ENCODE measurements at places on chromosomes 16 and 17.
A peak's percentile ranks its signal among the peaks of the same experiment; 100 is the strongest.

DNA sequence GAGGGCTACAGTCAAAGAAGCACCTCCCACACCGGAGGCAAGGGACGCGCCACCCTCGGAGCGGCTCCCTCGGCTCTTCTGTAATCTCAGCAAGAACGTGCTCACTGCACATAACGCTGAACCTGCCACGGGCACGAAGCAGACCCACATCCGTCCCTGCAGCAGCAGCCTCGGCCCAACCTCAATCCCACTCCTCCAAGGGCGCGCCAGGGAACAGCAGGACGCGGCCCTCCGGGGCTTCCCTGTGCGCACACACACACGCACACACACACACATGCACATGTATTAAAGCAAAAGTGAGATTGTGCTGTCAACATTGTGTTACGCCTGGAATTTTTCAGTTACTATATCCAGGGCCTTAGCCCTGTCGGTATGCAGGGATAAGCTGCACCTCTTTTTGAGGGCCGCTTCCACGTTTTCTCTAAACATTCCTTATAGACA, 54.0 kb downstream of the TBC1D16 start:
- DNase-seq, result no peak

GRCh38 chr17:13584701-13585080, 17.0 kb downstream of the HS3ST3A1 start:
- no peak for DNase-seq

- DNase-seq, result no peak
Observed at GRCh38 chr17:47791025-47791424, 30.6 kb downstream of the OSBPL7 start.

GRCh38 chr17:30378241-30378824, 394 bp upstream of the CPD start:
- DNase-seq, result peak; percentile 82
